ENCODE measurements at places on chromosomes 16 and 17.

- no peak for DNase-seq
These were observed 3.0 kb upstream of the TMEM204 start for GRCh38 chr16:1530349-1530882.

DNA sequence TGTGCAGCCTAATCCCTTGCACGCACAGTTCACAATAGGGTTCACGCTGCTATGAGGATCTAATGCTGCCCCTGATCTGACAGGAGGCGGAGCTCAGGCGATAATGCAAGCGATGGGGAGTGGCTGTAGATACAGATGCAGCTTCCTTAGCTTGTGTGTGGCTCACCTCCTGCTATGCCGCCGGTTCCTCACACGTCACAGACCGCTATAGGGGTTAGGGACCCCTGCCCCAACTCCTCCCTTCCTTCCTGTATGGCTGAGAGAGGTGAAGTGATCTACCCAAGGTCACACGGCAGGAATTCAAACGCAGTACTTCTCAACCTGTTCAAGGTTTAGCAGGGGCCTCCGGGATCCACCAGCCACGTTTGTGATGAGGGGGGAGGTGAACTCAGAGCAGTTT lies 13.4 kb upstream of the PLLP start:
- peak; percentile 67 for DNase-seq

- DNase-seq: peak; percentile 58
These were observed 2.4 kb upstream of the SDK2 start for GRCh38 chr17:73646409-73647300.

DNA sequence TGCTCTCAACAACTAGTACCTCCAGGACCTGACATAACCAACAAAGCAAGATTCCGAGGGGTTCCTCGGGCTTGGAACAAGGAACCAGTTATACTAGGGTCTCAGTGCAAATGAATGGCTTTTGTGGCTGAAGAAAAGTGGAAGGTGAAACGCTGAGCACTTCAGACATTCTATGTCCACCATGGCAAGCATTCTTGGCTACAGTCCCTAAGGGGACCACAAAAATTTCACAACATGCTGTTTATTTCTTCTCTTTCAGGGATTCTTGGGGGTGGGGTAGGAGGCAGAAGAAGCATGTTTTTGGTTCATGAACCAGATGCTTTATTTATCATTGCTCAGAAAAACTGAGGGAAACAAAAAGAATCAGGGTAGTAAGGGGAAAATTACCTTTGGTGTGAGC lies 479.9 kb upstream of the CDH11 start:
- DNase-seq: no peak

DNA sequence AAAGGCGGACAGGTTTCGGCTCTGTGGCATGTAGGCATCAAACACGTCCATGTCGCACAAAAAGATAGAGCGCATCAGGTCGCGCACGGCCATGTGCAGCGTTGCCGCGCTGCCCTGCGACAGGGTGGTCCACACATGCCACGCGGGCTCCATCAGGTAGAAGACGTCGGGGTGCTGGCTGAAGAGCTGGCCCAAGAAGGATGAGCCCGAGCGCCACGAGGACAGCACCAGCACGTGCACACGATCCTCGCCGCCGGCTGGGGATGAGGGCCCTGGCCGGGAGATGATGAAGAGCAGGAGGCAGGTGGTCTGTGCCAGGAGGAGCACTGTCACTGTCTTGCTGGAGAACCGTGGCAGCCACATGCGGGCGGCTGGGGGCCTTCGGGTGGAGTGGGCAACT lies 5.9 kb downstream of the CHST5 start:
- DNase-seq: no peak

GRCh38 chr17:28270926-28271325 lies 48.1 kb upstream of the TMEM97 start:
- DNase-seq: no peak

DNA sequence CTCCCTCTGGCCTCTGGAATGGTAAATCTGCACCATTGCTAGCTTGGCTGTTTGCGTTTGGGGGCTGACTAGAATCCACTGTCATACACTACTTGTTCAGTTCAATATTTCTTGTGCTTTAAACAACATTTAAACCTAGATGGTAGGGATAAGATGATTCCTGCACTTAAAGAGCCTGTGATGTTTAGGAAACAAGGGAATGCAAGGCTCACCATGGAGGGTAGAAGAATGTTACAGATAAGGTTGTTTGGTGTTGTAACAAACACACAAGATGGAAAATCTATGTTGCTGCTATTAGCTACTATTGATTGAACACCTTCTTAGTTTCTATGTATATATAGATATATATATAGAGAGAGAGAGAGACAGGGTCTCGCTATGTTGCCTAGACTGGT lies 31.4 kb downstream of the YPEL2 start:
- no peak for DNase-seq

DNA sequence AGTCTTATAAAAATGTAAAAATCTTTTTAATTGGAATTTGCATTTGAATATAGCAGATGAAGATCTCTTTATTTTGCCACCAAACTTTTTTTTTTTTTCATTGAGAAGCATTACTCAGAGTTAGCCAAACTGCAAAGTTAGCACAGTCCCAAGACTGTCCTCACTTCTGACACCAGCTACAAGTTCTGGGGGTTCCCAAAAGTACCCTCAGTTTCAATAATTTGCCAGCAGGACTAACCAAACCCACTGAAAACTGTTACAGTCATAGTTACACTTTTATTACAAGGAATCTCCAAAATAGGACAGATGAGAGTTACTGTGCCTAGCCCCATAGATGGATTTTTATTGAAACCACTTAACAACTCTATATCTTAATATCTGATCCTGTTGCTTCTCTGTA lies 144.1 kb downstream of the CHD9 start:
- no peak for DNase-seq

- no peak for DNase-seq
These were observed 10.3 kb downstream of the MYBBP1A start for GRCh38 chr17:4544951-4545216.

- DNase-seq: no peak
These were observed 8.7 kb upstream of the GFOD2 start for GRCh38 chr16:67727521-67728485.

- no peak for DNase-seq
These were observed 104.1 kb downstream of the BMERB1 start for GRCh38 chr16:15538507-15538906.

DNA sequence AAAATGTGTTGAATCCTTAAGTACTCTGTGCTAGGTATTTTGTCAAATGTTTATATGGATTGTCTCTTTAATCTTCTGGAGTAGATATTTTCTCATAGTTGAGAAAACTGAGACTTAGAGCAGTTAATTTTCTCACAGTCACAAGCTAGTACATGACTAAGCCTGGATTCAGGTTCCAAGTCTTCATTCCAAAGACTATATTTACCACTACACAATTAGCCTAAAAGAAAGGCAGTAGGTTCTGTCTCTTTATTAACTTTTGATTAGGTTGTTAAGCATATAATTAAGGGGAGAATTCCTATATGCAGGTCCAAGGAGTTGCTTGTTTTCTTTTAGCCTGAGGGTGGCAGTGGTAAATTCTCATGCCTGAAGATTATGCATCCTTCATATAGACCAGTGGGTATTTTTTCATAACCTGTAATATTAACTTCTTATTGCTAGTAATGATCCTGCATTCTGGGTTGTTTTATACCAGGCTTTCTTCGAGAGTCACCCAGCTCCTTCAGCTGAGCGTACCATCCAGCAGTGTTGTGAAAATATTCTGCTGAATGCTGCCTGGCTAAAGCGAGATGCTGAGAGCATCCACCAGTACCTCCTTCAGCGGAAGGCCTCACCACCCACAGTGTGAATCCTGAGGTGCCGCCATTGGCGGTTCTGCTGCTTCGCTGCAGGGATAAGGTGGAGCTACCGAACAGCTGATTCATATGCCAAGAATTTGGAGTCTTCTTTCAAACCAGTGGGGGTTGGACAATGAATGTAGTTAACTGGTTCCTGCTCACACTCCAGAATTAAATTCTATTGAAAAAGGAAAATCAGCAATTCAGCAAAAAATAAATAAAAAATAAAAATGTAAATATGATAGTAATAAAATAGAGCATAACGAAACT lies 28.2 kb upstream of the KPNB1 start:
- no peak for DNase-seq

DNA sequence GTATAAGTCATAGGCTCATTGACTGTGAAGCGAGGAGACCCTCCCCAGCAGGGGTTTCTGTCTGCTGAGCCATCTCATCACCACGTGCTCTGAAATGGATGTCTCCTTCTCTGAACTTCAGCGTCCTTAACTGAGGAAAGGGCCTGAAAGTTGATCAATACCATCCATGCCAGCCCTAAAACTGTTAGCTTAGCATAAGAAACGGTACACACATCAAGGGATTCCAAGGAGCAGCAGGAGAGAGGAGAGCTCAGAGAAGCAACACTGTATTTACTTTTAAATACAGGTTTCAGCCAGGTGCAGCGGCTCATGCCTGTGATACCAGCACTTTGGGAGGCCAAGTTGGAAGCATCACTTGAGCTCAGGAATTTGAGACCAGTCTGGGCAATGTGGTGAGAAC lies 248.9 kb upstream of the TNRC6C start:
- peak; percentile 7 for DNase-seq

- DNase-seq: no peak
These were observed 42.1 kb downstream of the SRCIN1 start for GRCh38 chr17:38563362-38564253.

DNA sequence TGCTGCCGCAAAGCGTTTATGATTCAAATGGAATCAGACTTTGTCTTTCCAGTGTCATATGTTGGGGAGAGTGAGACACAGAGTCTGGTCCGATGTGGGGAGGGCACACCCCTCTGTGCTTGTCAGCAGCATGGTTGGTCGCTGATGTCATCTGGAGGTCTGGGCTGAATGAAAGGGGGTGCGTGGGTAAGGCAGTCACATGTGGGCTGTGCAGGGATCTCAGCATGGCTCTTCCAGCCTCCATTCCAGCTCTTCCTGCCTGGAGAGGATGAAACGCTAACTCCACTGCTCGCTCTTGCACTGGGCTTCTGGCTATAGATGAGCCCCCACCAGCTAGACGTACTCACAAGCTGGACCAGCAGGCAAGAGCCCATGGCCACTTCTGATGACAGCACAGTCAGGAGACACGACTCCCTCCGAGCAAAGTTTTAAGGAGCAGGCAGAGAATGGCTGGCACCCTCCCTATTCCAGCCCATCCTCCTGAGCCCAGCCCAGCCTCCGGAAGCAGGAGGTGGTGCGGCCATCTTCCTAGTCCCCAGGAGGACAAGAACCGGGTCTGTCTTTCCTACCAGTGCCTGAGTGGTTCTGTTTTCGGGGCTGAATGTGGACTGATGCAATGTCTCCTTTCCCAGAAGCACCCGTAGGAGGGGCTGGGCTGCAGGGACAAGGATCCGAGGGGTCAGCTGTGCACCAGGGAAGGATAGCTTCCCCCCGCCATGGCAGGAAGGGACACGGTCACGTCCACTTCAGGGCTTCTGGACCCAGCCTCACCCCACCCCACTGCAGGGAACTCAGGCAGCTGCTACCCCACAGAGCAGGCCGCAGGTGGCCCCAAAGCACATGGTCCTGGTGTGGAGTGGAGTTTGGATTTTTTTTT lies 41.5 kb upstream of the CBFA2T3 start:
- DNase-seq: no peak

DNA sequence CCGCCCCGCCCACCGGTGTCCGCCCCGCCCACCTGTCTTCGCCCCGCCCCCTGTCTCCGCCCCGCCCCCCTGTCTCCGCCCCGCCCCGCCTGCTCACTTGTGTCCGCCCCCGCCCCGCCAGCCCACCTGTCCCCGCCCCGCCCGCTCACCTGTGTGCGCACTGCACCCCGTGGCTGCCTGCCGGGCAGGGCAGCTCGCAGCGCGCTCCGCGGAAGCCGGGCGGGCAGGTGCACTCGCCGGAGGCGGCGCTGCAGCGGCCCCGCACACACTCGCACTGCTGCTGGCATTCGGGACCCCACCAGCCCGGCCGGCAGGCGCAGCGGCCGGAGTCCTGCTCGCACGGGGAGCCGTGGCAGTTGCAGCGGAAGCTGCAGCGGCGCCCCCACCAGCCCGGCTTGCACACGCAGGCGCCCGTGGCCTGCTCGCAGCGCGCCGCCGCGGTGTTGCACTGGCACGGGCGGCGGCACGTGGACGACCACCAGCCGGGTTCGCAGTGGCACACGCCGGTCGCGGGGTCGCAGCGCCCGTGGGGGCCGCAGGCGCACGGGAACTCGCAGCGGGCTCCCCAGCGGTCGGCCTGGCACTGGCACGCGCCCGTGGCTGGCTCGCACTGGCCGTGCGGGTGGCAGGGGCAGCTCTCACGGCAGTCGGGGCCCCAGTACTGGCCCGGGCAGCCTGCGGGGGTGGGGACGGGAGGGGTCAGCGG lies 2.1 kb downstream of the SCARF1 start:
- peak; percentile 80 for DNase-seq

DNA sequence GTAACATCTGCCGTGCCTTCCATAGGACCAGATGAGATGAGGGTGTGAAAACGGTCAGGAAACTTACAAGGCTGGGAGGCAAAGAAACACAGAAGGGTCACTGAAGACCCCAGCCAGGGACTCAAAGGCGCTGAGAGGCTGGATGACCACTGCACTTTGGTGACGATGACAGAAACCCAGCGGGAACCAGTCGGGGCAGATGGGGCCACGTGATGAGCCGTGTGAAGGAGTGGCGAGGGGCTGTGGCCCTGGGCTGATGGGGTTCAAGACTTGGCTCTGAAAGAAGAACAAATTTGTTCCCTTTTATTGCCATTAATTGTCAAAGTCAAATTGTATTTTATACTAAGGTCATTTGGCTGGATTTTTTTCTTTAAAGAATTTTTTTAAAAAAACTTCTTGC lies 28.6 kb upstream of the ATP2C2 start:
- no peak for DNase-seq

DNA sequence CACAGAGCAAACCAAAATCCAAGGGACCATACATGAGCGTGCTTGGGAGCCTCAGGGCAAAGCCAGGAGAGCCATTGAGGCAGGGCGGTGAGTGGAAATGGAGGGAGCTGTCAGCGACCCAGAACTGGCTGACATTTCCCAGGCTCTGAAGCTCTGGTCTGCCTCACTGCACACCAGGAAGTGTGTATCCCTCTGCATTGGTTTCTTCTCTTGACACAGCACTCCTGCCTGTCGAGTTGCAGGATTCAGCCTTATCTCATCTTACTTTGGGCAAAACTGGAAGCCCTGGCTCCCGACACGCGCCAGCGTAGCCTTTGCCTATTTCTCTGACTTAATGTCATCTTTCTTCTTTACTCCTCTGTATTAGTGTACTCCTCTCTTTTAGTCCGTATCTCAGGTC lies 144.7 kb upstream of the HS3ST3A1 start:
- no peak for DNase-seq

GRCh38 chr16:66923247-66923731 lies 2.0 kb downstream of the RRAD start:
- DNase-seq: no peak

All from activated CD8-positive, alpha-beta memory T cell treated with anti-CD3 and anti-CD28 coated beads for 24 hours (primary cell).